ENCODE measurements at places on chromosomes 13 and 19. TPM values are rescaled to one million over a fixed set of nuclear protein-coding genes. Genes with fewer than 3 reads are reported as not detected.

The SH2D3A gene
- total RNA-seq, result not detected

The TEX29 gene
- total RNA-seq, result not detected

The APOE gene
- 6.1 TPM for total RNA-seq

DNA sequence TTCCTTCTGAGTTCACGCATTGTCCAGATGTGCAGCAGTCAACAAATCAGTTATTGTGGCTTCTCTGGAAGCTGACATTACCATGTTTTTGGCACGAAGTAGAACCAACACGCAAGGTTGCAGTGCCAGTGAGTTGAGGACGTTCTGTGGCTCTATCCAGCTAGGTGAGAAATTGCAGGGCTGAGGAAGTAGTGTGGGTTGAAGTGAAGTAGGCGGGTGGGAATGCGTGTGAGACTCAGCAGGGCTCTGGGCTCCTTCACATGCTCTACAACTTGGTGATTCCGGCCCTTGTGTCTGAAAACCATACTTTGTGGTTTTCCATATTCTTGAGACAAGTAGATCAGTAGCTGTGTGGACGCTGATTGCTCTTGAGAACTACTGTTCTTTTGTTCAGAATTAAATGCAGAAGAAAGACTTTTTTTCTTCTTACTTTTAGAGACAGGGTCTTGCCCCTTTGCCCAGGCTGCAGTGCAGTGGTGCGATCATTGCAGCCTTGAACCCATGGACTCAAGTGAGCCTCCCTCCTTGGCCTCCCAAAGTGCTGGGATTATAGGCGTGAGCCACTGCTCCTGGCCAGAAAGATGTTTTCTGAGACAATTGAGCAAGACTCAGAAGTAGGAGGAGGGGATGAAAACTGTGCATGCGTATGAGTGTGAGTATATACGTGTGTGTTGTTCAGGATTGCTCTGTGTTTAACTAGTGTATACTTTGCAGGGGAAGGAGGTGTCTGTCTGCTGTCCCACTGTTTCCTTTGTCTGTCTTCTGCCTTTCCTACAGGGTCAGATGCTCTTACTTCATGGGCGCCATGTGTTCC is 46.2 kb downstream of the GATAD2A start:
- no peak for DNase-seq

DNA sequence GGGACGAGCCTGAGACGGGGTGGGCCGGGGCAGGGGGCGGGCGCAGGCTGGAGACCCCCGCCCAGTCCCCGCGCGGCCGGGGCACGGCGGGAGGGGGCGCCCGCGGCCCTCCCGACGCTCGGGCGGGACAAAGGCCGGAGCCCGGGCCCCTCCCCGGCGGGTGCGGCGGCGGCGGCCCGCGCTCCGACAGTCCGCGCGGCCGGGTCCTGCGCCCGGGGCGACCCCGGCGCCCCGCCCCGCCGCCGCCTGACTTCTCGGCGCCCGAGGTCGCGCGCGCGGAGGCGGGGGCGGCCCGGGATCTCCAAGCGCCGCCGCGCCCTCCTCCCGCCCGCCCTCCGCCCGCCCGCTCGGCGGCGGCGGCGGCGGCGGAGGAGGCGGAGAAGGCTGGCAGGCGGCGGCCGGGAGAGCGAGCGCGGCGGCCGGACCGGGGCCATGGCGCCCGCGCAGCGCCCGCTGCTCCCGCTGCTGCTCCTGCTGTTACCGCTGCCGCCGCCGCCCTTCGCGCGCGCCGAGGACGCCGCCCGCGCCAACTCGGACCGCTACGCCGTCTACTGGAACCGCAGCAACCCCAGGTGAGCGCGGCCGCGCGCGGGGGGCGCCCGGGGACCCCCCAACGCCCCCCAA is at the start of gene EFNA2:
Gene EFNA2, plus strand, starts transcription at position 137 of the 624 bp plus-strand sequence. Its CDS starts 296 bp downstream, at position 433.
- no peak for DNase-seq

GRCh38 chr19:39566064-39566463 is 26.1 kb upstream of the EID2 start:
- DNase-seq, result no peak

DNA sequence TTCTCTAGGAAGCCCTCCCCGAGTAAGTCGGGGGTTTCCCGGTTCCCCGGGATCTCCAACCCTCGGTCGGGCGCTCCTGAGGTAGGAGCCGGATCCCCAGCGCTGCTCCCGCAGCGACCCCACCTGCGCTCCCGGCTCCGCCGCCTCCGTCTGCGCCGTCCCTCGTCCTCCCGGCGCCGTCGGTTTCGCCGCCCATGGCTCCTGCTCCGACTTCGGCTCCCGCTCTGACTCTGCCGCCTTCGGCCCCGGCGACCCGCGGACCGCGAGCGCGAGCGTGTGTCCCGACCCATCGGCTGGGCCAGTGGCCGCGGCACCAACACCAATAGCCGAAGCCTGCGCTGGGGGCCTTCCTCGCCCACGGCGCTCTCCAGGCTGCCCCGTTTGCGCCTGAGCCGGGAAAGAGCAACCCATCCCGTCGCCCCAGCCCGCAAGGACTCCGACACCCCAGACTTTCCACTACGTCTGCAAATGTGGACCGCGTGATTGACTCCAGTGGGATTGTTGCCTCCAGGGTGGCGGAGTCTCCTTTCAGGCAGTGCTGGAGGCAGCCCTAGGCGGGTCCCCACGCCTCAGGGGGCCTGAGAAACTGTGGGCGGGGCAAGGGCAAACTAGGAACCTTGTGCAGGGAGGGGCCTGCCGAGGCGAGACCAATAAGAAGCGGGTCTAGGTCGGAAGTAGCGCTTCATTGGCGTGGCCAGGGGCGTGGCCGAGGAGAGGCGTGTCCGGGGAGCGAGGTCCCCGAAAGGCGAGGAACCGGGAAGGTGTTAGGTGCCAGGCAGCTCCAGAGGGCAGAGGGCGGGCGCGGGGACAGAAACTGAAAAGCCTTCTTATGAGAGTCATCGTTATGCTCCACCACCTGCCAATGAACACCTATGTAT is at the start of gene CACTIN:
Gene CACTIN, minus strand, starts transcription at position 318 of the 878 bp plus-strand sequence. Its CDS starts 28 bp downstream, at position 290.
- peak; percentile 98 for DNase-seq

GRCh38 chr13:21825801-21826200 is 154.9 kb downstream of the FGF9 start:
- DNase-seq, result no peak

GRCh38 chr13:30465343-30465592 is 468 bp downstream of the HMGB1 start:
- DNase-seq, result no peak

- no peak for DNase-seq
These were observed 40.6 kb upstream of the FAM216B start for GRCh38 chr13:42740753-42741152.

DNA sequence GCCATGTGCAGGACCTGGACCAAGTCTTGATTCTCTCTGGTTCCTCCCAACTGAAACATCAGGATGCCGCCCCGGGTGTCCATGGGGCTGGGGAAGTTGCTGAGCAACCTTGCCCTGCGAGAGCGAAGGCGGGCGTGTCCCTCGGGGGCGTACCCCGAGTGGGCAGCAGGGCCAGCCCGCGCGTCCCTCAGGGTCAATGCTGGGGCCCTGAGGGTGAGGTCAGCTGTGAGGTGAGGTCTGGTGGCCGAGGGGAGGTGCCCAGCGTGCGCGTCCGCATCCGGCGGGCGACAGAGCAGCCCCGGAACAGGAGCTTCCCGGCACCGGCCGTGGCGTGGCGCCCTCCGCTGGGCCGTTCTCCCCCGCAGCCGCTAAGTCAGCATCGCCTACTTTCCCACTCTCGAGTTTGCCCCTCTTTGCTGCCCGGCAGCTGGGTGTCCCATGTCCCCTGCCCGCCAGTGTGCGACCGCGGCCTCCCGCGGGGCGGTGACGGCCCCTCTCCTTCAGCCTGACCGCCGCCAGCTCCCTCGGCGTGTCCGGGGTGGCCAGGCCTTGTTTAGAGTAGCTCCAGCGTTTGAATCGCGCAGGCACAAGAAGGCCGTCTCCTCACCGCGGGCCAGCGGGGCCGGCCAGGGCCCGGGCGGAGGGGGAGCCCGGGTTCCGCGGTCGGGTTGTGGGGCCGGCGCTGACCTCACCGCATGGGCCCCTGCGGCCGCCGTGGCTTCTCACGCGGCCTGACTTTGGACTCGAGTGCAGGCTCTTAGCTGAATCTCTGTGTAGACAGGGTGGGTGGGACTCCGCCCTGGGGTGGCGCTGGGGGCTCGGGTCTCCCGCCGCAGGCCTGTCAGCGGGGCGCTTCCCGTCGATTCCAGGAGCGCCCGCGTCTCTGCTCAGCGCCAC is 33.0 kb downstream of the GJA3 start:
- DNase-seq, result peak; percentile 62

DNA sequence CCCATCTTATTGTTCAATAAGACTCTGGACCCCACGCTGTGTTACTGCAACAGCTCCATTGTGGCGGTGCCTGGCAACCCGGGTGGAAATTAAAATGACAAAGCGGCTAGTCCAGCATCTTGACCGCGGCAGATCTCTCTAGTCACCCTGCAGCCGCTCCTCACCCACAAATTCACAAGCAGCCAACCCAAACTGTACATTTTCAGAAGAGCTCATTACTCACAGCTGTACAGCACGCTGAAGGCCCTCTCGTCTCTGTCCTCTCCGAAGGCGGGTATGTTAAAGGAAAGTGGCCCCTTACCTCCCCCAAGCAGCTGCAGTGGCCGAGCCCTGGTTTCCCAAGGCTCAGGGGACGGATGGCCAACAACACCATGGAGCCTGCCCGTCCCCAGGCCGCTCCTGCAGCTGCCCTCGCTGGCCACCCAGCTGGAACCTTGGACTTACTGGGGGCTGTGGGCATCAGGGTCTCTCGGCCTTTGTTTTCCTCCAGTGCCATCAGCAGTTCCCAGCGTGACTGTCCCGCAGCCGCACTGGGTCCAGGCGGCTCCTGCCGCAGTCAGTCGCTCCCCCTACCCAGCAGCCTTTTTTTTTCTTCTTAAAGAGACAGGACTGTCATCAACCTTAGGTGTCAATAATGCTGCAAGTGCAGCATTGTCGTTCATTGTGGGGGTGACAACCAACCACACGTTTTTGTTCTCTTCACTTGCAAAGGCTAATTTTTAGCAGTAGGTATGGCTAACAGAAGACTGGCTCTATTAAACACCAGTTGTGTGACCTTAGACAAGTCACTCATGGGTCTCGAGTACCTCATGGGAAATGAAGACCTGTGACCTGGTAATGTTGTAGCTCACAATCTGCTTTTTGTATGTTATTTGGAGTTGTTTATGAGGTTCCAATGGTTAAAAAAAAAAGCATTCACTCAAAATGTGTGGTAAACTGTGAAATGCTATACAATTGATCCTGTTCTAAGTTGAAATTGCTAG is at the start of gene SACS:
Gene SACS, minus strand, starts transcription at position 532 of the 983 bp plus-strand sequence. CDS start 22,463 bp downstream, outside the sequence.
- peak; percentile 70 for DNase-seq
